ENCODE measurements at places on chromosomes 12 and 14.

DNA sequence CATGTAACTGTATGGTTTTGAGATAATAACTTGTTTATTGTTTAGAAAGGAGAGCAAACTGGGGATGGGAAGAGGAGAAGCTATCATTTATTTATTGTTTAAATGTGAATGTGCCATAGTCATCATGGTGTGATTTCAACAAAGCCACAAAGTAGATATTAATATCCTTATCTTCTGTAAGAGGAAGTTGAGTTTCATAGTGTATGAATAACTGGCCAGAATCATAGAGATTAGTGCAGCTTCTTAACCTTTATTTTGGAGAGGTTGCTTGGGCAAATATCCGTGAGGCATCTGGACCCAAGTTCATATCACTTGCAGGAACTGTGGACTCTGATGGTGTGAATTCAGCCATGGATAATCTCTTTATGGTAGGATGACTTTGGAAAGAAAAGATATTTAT lies 26.8 kb upstream of the LYZ start:
- no peak for DNase-seq

DNA sequence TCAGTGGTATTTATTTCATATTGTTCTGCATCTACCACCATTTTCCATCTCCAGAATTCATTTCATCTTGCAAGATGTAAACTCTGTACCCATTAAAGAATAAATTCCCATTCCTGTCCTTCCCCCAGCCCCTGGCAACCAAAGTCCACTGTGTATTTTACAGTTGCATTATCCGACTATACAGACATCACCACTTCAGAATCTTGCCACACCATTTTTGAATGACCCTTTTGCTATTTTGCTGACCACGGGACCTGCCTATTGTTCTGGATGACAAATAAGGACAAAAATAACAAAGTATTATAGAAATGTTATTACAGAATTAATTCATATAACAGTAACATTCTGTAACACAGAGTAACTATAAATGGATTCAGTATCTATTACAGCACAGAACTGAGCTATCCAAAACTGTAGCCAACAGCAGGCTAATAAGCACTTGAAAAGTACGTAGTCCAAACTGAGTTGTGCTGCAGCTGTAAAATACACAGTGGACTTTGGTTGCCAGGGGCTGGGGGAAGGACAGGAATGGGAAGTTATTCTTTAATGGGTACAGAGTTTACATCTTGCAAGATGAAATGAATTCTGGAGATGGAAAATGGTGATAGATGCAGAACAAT lies 61.3 kb downstream of the CDK17 start:
- DNase-seq, result no peak

DNA sequence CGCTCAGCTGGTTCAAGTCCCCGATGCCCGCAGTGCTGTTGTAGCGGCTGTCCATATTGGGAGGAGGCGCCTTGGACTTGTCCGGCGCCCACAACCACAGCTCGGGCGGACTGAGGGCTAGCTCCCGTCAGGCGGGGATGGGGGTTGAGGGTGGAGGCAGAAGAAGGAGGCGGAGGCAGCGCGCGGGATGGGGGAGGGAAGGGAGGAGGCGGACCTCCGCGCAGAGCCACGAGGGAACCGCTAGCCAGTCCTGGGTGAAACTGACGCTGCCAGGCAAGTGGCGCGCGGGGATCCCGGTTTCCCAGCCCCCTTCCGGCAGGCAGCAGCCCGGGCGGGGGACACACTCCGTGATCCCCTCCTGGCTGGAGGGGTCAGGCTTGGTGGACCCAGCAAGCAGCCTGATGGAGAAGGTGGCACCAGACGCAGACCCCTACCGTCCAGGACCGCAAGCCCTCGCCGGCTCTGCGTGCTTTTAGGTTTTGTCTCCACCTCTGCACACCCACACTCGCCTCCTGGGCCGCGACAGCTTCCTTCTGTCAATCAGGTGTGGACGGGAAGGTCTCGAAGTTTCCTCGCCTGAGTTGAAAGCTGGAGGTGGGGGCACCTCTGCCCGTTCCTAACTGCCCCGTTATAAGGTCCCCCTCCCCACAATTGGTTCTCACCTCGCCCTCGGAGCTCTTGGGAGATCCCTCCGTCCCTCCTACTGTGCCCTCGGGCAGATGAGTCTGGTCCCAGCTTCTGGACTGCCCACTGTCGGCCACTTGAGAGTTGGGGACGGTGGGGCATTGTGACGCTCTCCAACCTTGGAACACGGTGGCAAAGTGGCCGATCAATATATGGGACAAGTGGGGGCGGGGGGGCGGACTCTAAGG lies at the start of gene CPNE8:
CPNE8 (minus strand) TSS at position 112 of the 872 bp plus-strand sequence; CDS start at position 55, 57 bp downstream.
- peak; percentile 6 for DNase-seq

GRCh38 chr12:32811686-32812392 lies 56.1 kb upstream of the YARS2 start:
- DNase-seq, result no peak

DNA sequence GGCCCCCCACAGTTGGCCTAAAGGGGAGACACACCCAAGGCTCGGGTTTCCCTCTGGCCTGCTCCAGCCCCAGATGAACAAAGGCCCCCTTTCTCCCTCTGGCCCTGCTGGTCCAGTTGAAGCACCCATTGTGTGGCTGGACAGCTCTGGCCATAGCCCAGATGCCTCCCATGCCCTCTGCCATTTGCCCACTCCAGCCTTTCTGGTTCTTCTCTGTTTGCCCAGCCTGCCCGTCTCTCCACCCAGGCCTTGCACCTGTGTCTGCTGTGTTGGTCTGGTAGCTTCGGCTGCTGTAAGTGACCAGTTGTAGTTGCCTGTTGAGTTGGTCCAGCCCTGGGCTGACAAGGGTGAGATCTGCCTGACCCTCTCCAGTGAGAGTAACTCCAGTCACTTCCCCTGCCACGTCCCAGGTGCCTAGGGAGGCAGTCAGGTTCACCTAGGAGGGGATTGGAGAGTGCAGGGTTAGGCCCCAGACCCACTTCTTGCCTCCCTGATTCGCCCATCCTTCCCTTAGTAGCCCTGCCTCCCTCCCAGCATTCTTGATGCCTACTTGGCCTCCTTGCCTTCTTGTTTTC lies 3.0 kb downstream of the B4GALNT1 start:
- no peak for DNase-seq

GRCh38 chr14:102805941-102806340 lies 28.7 kb downstream of the TRAF3 start:
- DNase-seq, result no peak

DNA sequence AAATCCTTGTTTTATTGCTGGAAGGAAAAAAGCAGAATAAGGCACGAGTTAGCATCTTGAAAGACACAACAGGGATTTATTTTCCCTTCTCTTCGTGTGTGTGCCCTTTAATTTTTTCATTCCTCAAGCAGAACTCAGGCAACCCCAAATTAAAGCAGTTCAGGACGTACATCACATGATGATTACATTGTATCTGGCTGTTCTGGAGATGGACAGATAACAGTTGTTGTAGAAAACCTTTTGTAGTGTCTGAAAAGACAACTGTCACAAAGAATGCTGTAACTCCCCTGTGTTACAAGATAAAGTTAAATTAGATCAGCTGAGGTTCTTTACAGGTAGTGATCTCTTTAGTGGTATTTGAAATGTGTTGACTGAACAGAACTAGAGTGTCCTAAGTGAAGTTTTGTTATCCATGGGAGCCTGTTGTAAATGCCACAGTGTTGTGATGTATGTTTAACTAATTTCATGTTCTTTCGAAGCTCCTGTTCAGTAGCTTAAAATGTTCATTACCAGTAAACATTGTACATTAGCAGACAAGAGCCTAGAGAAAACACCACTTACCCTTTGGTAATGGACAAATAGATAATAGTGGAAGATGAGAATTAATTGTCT lies 58.5 kb downstream of the TMTC2 start:
- DNase-seq, result no peak

DNA sequence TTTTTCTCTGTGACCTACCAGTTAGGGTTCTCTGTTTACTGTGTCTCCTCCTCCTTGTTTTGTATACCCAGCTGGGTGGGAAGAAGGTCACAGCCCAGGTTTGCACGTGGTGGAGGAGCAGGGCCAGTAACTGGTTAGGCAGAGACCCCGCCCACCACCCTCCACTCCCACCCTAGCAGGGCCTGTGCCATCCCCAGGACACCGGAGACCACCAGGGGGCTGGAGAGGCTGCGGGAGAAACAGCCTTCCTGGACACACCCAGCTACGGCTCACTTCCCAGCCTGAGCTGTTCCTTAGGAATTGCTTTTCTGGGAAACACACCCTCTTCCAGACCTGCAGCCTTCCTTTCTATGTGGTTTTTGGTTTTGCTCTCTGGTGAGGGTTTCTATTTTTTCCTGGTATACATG lies 21.1 kb downstream of the BDKRB2 start:
- DNase-seq, result no peak

DNA sequence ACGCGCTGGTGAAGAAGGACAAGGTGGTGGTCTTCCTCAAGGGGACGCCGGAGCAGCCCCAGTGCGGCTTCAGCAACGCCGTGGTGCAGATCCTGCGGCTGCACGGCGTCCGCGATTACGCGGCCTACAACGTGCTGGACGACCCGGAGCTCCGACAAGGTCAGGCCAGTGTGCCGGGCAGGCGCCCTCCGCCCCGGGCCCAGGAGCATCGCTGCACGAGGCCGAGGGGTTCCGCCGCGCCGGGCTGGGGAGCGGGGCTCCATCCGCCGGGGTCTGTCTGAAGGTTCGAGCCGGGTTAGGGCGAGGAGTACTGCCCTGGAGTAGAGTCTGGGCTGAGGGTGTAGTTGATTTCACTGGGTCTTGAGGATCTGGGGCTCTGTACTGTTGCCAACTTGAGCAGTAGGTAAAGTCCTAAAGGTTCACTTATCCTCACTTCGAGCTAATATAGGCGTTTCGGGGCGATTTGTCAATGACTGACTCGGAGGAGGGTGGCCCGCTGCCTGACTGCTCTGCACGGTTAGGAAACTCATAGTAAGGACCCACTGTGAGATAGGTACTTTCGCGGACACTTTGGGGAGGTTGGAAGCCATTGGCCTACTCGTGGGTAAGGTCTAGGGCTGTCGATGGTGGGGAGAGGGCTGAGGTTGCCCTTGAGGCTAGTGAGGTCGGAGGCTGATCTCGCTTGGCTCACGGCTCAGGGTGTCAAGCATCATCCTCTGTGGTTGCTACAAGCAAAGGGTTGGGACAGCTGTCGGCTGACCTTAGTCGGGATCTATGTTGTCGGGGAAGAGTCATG lies 574 bp downstream of the GLRX5 start:
- no peak for DNase-seq

- no peak for DNase-seq
Observed at GRCh38 chr14:95235351-95235750, 78.0 kb upstream of the DICER1 start.

DNA sequence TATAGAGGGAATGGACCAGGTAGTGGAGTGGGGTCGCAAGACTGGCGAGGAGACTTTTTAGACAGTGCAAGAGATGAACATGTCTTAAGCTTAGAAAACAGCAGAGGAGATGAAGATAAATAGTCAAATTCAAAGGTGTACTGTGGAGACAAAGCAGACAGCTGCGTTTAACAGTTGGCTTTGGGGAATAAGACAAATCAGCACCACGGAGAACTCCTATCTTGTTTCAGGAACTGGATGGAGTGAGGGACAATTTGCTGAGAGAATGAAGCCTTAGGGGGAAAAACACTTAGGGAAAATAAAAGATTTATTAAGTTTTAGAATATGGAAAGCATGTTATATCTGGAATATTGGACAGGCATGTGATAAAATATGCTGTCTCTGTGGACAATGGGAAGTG lies 458.8 kb downstream of the GLT1D1 start:
- no peak for DNase-seq

DNA sequence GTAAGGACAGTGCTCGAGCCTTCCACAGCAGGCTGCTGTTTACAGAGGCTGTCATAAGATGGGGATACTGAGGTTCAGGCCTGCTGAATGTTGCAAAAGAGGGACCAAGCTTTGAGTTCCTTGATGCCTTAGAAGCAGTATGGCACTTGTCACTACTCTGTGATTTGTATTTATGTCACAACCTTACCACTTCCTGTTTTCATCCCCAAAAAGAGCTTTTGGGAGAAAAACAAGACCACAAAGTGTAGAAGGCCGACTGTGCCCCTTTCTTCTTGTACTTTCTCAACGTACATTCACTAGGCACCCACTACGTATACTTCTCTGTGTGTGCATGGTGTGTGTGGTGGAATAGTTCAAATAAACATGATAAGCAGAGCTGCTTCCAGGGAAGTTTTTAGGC lies 90.1 kb downstream of the DRAM1 start:
- DNase-seq, result no peak

- DNase-seq, result no peak
Observed at GRCh38 chr12:92553389-92553788, 149.4 kb upstream of the PLEKHG7 start.

DNA sequence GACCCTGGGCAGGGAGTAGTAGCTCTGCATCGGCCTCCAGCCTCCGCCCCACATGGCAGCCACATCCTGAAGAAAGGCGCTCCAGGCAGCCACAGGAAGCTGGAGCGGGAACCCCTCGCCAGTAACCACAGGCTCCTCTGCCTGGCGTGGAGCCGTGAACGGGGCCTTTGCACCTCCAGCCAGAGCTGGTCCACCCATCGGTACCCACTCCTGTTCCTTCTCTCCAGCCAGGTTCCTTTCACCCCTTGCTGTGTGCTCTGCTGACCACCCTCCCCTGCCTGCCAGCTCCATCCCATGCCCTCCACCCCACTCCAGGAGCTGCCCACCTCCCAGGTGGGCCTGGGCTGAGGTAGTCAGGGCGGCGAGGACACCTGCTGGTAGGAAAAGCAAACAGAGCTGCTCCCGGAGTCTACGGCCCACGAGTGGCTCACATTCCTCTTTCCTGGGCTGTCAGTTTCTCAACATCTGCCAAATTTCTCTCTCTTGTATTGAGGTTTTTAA lies 2.7 kb downstream of the TGFB3 start:
- no peak for DNase-seq

- no peak for DNase-seq
Observed at GRCh38 chr14:103867523-103867953, 20.2 kb upstream of the PPP1R13B start.

DNA sequence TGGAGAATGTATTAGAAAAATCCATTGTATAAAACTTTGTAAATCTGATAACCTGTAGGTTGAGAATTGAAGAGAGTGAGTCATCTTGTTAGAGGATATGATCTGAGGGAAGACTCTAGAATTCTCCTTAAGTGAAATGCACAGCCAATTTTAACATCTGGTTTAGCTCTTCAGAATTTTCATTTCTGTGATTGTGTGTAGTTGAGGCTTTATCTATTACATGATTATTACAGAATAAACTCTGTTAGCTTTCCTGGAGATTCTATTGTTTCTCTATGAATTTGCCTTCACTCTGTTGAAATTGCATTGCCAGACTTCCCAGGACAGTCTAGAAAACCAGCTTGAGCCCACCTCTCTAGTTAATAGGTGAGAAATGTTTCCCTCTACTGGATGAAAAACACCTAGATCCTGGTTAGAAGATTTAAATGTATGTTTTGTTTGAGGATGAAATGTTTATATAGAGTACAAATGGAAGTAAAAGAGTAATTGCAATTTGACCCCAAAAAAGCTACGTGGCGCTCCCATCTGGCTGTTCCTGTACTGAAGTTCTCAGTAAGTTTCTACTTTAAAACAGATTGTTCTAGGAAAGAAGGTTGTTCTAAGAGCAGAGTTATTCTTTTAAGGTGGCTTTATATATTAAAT lies 2.9 kb downstream of the NUDT4 start:
- DNase-seq, result no peak

- DNase-seq, result no peak
Observed at GRCh38 chr14:30756594-30756993, 117.8 kb upstream of the COCH start.
